Right ventricle myocardium inferior (tissue), 1 donor: ENCODE measurements at places on chromosomes 7 and 10. TPM values are rescaled to one million over a fixed set of nuclear protein-coding genes. Genes with fewer than 3 reads are reported as not detected.

The SDK1 gene
- 2.3 TPM for total RNA-seq

The CDC14C gene
- total RNA-seq = not detected

The UCMA gene
- total RNA-seq = not detected

The PLAU gene
- 8.5 TPM for total RNA-seq

The NACAD gene
- 6.0 TPM for total RNA-seq

The TMEM196 gene
- total RNA-seq = not detected

The CALY gene
- not detected for total RNA-seq

The NME8 gene
- not detected for total RNA-seq

The FAM171A1 gene
- total RNA-seq = 12.2 TPM

The TRIM4 gene
- total RNA-seq = 6.2 TPM

The TMED4 gene
- 49.7 TPM for total RNA-seq

The GPR15LG gene
- not detected for total RNA-seq

The SH2B2 gene
- 1.2 TPM for total RNA-seq

The TEX36 gene
- total RNA-seq = not detected

The CRPPA gene
- 7.1 TPM for total RNA-seq

The MYO3A gene
- not detected for total RNA-seq

The AGAP4 gene
- total RNA-seq = 4.8 TPM

The ANXA8 gene
- total RNA-seq = 1.1 TPM

The ITIH5 gene
- 10.3 TPM for total RNA-seq

The CFAP46 gene
- total RNA-seq = 0.57 TPM

The NAT16 gene
- not detected for total RNA-seq

The ETV1 gene
- total RNA-seq = 27.9 TPM

The CHRM2 gene
- 70.4 TPM for total RNA-seq

The RPEL1 gene
- not detected for total RNA-seq

The CYP26C1 gene
- total RNA-seq = 0.05 TPM

The MRLN gene
- total RNA-seq = not detected

The TLX1 gene
- total RNA-seq = not detected

The GBX1 gene
- 2.4 TPM for total RNA-seq

The ANKRD2 gene
- total RNA-seq = 418 TPM

The PGAM2 gene
- 1,123 TPM for total RNA-seq

The CLRN3 gene
- not detected for total RNA-seq

The PILRA gene
- total RNA-seq = 3.8 TPM

The DOCK1 gene
- 16.8 TPM for total RNA-seq

The ZNF282 gene
- total RNA-seq = 13.2 TPM
